Frontal cortex (tissue), 4 donors: ENCODE measurements at places on chromosomes 1 and 21. TPM values are rescaled to one million over a fixed set of nuclear protein-coding genes. Genes with fewer than 3 reads are reported as not detected.

The FBXO44 gene
- total RNA-seq, result 33.0 TPM

The ZNF648 gene
- total RNA-seq, result under 0.01 TPM

The KCNT2 gene
- total RNA-seq, result 28.1 TPM

The AGMAT gene
- 0.82 TPM for total RNA-seq

The PLA2G2F gene
- total RNA-seq, result not detected

The CXADR gene
- 405 TPM for total RNA-seq

DNA sequence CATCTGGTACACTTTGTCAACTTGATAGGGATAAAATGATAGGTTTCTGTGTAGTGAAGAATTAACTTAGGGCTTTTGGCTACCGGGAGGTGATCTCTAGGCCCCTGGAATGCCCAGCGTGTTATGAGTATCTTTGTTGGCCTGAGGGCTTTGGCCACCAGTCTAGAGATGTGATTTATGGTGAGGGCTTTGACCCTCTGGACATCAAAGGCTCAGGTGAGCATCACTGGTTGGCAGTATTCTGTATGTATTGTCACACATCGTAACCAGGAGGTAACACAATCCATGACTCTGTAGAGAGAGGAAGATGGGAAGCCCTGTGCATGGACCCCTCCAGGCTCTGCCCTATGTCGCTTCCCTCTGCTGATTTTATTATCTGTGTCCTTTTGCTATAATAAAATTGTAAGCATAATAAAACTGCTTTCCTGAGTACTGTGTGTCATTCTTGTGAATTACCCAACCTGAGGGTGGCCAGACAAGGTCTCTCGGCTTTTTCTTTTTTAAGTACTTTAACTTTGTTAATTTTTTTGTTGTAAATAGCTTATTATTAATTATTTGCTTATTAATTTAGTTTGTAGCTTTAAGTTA, 40.2 kb upstream of the PRDX6 start:
- DNase-seq, result no peak

- no peak for DNase-seq
These were observed 30.3 kb upstream of the ID3 start for GRCh38 chr1:23589585-23589986.

DNA sequence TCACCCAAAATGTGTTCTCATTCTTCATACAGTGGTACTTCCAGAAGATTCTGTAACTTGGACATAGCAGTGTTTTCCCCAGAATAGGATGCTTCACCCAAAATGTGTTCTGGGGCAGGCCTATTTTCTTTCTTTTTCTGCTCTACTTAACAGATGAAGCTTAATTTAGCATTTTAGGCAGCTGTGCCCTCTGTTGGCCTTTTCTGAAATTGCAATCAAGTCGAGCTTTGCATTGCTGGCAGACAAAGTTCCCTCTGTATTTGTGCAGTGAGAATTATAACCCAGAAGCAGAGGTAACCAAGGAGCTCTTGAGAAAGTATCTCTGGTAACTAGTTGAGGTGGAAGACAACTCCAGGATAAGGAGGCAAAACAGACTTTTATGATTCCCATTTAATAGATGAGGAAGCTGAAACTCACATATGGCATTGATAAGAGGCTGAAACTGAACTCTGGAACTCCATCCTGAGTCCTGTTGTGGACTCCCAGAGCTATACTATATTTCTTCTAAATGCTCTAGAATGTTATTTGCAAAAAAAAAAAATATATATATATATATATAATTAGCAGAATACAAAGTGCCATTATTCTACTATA, 50.3 kb upstream of the L1TD1 start:
- no peak for DNase-seq

GRCh38 chr1:28087614-28088167, 719 bp downstream of the EYA3 start:
- no peak for DNase-seq

DNA sequence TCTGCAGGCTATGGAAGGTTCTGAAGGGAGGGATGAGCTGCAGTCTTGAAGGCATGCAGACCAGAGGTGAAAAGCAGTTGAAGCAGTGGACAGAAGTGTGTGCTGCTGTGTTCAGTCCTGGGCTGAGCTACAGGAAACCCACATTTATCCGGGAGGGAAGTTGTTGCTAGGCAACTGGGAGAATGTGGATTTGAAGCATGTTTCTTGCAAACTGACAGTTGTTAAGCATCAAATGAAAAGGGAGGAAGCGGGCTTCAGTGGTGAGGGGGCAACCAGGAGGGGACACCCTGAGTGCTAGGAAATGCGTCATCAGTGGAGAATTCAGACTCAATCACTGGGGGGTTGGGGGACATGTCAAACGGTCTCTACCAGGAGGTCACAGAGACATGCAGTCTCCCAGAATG, 28.7 kb downstream of the ABCA4 start:
- DNase-seq, result no peak

DNA sequence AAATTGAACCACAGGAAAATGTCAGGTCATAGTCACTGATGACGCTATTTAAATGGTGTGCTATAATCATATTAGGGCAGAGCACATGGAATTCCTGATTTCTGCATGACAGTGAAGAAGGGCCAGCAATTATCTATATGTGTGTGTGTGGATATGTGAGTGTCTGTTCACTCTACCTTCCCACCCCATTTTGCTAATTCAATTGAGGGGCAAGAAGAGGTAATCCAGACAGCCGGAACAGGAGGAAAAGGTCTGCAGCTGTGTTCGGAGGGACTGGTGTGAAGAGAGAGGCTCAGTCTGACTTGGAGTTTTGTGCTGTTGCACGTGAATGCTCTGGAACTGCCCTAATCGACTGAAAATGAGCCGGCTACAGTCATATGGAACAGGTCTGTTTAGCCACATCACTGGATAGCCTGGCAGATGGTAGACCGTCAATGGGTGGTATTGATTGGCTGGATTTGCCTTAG, 5.1 kb upstream of the ELAVL4 start:
- no peak for DNase-seq

DNA sequence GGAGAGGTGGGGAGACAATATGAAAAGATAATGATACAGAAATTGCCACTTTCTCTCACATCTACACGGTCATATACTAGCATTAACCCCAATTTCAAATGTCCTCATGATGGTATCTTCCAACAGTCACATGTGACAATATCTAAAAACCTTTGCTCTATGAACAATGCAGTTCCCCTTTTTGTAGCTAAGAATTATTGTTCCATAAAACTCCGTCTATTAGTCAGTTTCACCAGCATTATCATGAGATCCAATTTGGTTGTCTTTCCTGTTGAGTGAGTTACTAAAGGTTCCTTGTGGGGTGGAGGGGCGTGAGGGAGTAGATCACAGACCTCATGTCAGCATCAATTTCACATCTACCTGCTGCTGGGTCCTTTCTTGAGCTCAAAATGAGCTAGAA, 1.7 kb downstream of the TIAM1 start:
- no peak for DNase-seq

DNA sequence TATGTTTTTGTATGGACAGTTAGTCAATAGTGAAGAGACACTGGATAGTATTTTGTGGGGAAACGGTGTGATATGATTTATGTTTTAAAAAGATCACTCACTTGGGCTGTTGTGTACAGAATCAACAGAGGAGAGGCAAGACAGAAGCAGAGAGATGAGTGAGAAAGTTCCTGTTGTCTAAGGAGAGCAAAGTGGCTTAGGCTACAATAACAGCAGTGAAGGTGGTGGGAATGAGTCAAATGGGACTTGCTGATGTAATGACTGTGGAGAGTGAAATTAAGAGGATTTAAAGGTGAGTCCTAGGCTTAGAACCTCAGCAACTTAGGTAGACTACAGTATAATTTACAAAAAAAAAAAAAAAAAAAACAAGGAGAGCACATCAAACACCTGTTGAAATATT, 169.2 kb upstream of the HP1BP3 start:
- DNase-seq, result no peak

- no peak for DNase-seq
These were observed 9.3 kb downstream of the SLAMF7 start for GRCh38 chr1:160748181-160748877.

DNA sequence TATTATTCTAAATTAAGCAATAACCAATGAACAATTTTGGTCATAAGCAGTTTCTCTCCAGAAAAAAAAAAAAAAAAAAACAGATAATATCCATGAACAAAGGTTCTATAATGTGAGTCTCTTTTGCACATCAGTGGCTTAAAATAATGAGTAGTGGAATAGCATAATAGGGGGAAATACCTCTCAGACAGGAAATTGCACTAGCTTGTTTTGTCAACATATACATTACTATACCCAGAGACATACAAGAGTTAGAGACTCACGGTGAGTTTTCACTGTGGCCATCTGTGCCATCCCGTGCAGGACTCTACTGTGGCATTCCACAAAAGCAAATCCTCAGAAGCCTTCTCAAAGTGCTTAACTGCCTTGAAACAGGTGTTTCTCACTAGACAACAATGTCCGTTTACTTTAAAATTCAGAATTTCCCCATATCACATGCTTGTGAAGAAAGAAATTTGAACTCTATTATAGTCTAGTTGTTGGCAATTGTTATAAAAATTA, 697.9 kb downstream of the USP25 start:
- DNase-seq, result no peak

- DNase-seq, result no peak
These were observed 49.8 kb downstream of the DHX9 start for GRCh38 chr1:182888736-182889531.

- no peak for DNase-seq
These were observed 13.0 kb downstream of the IL20 start for GRCh38 chr1:206878456-206878855.

DNA sequence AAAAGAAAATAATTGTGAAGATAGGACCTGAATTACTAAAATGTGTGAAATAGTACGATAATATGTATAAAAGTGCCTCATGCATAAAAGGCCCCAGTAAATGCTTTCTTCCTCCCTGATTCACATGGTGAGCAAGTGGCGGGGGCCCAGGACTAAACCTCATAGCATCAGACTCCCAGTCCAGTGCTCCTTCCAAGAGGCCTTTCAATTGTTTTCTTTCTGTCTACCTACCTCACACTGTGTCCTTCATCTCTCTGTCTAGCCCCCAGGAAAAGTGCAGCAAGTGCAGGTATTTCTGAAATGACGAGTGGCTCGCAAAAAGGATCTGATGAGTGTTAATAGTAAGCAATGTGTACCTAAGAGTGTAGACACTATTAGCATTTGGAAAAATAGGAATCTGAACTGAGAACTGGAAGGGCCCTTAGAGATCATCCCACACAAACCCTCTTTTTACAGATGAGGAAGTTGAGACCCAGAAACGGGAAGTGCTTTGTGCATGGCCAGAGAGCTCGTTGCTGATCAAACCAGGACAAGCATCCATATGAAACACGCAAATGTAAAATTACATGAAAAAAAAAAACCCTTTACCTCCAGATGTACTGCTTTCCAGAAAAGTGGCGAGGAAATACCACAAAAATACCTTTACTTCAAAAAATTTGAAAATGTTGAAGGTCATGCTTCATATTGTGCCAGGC, 118.2 kb upstream of the HOOK1 start:
- no peak for DNase-seq

GRCh38 chr1:7366286-7366954, 404.7 kb upstream of the VAMP3 start:
- no peak for DNase-seq

- no peak for DNase-seq
These were observed 13.8 kb downstream of the ADORA3 start for GRCh38 chr1:111489604-111490003.

DNA sequence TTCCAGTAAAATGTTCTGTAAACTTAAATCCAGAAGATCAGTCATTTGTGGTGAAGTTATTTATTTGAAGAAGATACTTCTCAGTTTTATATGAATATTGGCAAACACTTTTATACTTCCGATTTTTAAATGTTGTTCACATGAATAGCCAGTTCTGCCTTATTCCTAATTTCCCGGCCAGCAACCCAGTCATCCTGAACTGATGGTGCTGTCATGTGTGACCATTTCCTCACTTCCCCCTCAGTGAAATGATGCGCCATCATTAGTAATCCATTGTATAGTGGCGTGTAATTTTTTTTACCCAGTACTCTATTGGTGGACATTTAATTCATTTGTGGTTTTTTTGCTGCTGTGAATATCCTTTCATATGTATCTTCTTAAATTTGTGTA, 16.4 kb downstream of the GPSM2 start:
- DNase-seq, result no peak

- no peak for DNase-seq
These were observed 93.9 kb downstream of the ATP5PO start for GRCh38 chr21:33821503-33822322.

GRCh38 chr1:241787691-241788090, 60.3 kb upstream of the EXO1 start:
- DNase-seq, result no peak

- no peak for DNase-seq
These were observed 1995.1 kb downstream of the MRPL39 start for GRCh38 chr21:23612210-23612609.

- no peak for DNase-seq
These were observed 157.1 kb upstream of the SYT6 start for GRCh38 chr1:114310695-114311271.

DNA sequence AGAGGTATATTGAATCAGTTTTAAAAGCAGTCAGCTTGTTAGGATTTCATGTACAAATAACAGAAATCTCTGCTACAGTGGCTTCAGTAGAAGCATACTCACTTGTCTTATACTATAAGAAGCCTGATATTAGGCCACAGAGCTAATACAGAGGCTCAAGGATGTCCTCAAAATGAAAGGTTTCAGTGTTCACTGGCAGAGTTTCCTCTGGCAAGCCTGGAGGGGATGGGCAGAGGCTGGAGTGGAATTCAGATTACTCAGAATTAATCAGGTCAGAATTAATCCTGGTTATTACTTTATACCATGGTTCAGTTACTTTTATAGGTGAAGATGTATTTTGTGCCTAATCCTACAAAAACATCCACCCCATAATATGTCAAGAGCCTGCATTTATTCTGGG, 520.5 kb downstream of the USP25 start:
- DNase-seq, result no peak

DNA sequence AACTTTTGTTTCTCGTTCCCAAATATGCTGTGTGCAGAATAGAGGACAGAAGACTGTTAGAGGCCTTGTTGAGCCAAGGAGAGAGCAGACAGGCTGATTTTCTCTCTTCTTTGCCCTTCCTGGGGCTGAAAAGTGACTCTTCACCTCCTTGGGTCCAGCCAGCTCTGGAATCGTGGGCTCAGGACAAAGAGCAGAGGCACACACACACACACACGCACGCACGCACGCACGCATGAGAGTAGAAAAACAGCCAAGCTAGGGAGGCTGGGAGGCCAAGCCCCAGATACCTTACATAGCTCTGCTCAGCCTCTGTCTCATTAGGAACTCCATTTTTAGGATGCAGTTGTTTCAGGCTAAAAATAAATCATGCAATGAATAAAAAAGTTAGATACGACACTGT, at the start of gene CASQ2:
TSS of gene CASQ2 (minus strand) at position 166 of the 400 bp plus-strand sequence. CDS start 173 bp downstream, outside the sequence.
- no peak for DNase-seq
